T-cell (primary cell): ENCODE measurements at places on chromosomes 1 and 21.

DNA sequence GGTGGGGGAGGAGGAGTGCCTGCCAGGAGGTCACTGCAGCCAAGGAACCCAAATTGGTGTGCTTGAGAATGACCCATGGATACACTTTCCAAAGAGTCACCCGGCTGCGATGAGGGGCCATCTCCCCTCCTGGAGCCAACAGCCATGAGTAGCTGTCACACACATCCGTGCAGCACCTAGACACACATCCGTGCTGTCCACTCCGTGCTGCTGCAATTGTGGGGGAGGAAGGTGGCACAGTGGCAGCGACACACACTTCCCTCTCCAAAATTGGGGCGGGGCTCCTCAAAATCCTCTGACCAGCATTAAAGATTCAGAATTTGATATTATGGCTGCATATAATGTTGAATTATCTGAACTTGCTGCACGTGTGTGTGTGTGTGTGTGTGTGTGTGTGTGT lies 15.8 kb downstream of the TP73 start:
- no peak for DNase-seq

DNA sequence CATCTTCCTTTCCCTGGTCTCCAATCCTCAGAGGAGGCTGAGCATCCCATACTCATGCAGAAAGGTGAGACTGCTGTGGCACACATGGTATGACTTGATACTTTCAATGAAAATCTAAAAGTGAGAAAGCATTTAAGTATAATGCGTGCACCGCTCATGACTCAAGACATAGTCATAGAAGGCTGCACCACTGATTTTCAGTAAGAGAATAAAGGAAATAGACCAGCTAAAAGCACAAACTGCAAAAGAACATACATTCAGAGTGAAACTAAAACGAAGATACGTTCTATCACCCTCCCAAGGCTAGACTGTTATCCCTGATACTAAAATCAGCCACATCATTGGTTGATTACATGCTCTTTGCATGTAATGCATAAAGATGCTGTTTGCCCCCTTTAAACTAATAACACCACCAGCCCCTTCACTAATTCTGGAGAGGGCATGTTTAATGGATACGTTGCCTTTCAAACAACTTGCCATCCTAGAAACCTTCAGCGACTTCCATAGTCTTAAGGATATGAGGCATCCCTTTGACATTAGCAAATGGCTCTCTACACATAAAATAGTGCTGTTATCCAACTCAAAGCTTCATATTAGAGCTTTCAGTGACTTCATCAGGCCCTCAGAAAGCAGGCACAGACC lies 2.1 kb downstream of the PLD5 start:
- DNase-seq: no peak

GRCh38 chr1:170657275-170657853 lies 6.6 kb upstream of the PRRX1 start:
- no peak for DNase-seq

GRCh38 chr1:7850786-7851185 lies 2.1 kb downstream of the UTS2 start:
- DNase-seq: no peak

- no peak for DNase-seq
These were observed 4.9 kb upstream of the SHISA4 start for GRCh38 chr1:201883786-201884185.

GRCh38 chr1:17912491-17912890 lies 157.4 kb downstream of the ACTL8 start:
- DNase-seq: no peak

DNA sequence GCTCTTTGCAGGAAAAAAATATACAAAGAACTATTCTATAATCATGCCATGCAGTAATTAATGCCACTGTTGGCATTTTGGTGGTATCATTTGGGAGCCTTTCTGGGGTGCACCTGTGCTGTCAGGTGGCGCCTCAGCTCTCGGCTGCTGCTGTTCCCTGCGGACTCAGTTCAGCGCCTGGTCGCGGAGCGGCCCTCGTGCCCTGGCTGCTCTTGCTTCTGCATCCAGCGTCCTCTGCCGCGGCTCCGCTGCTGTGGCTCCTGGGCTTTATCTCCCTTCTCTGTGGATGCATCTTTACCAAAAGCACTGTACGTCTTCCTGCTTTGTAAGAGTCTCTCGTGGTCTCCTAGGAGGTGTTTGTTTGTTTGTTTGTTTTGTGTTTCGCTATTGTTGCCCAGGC lies 35.1 kb upstream of the PWP2 start:
- DNase-seq: no peak

DNA sequence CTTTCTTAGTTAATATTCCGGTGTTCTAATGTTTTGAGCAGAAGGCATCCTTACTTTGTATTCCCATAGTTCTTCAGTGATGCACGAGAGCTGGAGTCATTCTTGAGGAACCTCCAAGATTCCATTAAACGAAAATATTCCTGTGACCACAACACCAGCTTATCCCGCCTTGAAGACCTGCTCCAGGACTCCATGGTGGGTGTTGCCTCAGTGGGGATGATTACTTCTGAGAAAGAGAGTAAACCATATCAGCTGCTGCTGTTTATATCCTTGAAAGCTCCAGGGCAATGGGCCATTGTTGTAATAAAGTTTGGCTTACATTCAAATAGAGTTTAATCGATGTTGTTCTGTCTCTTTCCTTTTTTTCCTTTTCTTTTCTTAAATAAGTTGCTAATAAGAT lies 93.1 kb downstream of the MACF1 start:
- DNase-seq: no peak

DNA sequence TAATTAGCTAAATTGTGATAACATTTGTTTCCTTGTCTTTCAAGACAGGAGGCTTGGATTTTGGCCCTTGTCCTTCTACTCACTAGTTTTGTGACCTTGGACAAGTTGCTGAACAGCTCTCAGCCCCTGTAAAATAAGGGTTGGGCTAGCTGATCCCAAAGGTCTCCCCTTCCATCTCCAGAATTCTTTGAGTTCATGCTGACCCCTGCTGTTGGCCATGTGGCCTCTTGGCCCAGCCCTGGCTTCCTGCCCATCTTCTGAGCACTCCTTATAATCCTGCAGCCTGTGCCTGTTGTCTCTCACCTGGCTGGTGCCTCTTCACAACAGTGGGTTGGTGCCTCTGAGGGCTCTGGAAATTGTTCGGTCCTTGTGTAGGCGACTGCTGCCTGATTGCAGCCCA lies 10.1 kb downstream of the PTGFRN start:
- DNase-seq: no peak

DNA sequence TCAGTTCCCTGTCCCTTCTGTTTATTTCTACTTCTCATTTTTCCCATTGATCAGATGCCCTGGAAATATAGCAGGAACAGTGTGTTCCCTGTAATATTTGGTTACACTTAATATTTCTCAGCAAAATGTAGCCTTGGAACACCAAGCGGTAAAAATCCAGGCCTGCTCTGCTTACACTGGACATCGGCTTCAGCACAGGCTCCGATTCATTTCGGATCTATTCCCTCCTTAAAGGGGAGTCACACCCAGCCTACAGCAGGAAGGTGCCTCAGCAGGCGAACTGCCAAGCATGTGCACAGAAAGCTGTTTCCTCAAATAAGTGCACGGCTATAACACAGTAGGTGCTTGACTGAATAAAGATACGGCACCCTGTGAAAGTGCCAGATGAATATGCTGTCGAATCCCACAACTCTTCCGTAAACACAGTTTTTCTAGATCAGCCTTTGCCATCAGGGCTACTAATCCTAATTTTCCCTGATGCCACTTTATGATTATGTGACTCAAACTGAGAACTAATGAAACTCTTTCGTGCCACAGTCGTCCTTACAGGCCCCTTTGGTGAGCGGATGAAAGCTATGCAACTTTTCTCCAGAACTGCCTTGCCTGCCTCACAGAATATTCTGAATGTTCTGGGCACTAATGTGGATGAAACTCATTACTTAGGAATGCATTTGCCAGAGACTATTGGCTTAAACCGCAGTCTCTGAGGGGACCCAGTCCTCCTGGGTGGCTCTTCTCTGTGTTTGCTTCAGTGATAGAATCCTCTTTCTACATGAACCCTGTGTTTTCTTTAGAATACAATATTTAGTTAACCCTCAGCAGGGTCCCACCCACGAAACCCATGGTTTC lies 275.5 kb upstream of the RUNX1 start:
- DNase-seq: no peak

DNA sequence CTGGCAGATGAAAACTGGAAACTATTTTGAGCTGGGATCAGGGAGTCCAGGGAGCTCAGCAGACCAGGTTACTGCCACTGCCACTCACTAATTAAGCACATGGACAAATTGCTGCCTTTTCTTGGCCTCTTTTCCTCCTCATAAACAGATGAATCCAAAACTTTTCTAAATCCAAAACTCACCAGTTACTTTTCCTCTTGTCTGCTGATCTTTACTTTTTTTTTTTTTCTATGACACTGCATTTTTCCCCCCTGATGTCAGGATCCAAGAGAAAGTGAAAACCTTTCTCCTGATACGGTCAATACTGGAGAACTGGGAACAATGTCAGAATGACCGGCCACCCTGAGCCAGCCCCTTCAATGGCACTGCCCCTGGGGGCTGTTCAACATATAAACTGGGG lies 405.8 kb downstream of the DUSP10 start:
- DNase-seq: no peak

DNA sequence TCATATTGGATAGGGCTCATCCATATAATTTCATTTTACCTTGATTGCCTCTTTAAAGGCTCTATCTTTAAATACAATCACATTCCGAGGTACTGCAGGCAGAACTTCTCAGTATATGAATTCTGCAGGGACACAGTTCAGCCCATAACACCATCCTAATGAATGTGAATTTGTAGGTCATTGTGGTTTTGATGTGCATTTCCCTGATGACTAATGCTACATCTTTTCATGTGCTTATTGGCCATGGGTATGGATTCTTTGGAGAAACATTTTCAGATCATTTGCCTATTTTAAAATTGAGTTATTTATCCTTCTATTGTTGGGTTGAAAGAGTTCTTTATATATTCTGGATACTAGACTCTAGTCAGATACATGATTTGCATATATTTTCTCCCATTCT lies 9.6 kb upstream of the RPS6KC1 start:
- DNase-seq: no peak

- no peak for DNase-seq
These were observed 286.9 kb upstream of the ADGRL2 start for GRCh38 chr1:81513796-81514354.

DNA sequence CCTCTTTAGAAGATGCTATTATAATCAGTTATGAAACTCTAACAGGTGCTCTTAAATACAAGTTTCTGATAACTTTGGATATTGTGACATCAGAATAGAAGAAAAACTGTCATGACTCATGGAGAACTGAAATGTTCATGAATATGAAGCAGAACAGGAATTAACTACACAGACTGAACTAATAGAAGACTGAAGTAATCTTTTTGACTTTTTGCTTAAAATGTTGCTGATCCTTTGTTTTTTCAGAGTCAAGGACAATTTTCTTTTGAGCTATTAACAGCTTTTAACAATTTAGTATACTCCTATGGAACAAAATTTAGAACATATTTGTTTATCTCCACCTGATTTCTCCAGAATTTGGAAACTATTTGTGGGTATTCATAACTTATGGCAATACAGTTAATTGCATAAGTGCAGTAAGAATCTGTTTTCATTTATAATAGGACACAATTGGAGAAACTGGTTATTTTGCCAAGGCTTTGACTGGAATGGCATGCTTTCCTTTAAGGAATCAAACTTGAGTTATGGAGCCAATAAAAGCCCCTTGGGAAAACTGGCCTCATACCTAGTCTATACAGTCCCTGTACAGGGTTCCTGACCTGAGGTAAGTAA lies 18.7 kb upstream of the PLA2G5 start:
- no peak for DNase-seq

DNA sequence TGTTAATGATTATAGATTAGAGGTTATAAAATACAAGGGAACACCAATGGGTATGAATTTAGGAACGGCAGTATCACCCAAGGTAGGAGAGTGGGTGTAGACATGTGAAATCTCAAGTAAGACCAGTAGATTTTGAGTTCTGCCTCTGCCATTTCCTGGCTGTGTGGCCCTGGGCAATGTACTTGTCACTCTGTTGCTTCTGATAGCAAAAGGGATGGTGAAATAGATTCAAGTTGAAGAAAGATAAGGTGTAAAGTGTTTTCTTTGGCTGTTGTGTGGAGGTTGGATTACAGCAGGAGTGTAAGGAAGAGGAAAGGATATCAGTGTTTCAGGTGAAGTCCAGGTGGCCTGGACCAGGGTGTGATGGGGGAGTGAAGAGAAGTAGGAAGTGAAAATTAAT lies 64.3 kb downstream of the ADSS2 start:
- no peak for DNase-seq

DNA sequence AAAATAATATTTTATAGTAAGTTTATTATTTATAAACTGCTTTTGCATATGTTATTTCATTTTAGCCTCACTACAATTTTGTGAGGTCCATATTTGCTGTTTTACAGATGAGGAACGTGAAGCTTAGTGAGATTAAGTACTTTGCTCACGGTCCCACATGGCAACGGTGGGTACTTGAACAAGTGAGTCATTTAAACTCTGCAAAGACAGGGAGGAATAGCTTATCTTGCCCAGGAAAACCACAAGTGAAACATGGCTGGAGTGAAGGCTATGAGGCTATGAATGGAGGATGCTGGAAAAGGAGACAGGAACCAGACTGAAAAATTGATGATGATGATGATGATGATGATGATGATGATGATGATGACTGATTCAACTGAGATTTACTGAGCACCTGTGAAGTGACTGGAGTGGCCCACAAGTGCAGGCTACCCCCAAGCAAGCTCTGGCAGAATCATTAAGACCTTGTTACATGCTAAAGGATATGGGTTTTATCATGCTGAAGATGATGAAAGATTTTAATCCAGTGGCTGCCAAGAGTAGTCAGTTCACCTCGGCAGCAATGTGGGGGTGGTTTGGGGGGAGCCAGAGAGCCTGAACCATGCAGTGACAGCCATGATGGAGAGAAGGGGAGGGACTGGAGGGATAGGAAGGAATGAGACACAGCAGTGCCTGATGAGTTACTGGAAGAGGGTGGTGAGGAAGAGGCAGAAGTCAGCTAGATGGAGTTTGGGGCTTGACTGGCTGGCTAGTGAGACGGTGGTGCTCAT lies 1.4 kb upstream of the ABCA4 start:
- no peak for DNase-seq

- no peak for DNase-seq
These were observed 23.3 kb upstream of the S100A7 start for GRCh38 chr1:153483776-153484175.

- no peak for DNase-seq
These were observed 11.9 kb downstream of the PACC1 start for GRCh38 chr1:212402666-212403321.

GRCh38 chr1:205658943-205659581 lies 21.2 kb downstream of the SLC45A3 start:
- peak; percentile 59 for DNase-seq

GRCh38 chr1:39165049-39165448 lies 39.4 kb upstream of the MACF1 start:
- DNase-seq: no peak
